Osteoblast (primary cell): ENCODE measurements at places on chromosomes 5 and 9. TPM values are rescaled to one million over a fixed set of nuclear protein-coding genes. Genes with fewer than 3 reads are reported as not detected.
A peak's percentile ranks its signal among the peaks of the same experiment; 100 is the strongest.

- H3K4me1 ChIP-seq = peaks cover 3% of the 10 kb centered on the region
- DNase-seq = no peak
- H3K4me3 ChIP-seq = no peak overlapping the region
- no peak overlapping the region for H3K27ac ChIP-seq
- no peaks in the 10 kb centered on the region for H3K27me3 ChIP-seq
Observed at GRCh38 chr5:5220901-5221631, 80.9 kb downstream of the ADAMTS16 start.

Gene KCNN2
- not detected in 2 replicates for total RNA-seq

DNA sequence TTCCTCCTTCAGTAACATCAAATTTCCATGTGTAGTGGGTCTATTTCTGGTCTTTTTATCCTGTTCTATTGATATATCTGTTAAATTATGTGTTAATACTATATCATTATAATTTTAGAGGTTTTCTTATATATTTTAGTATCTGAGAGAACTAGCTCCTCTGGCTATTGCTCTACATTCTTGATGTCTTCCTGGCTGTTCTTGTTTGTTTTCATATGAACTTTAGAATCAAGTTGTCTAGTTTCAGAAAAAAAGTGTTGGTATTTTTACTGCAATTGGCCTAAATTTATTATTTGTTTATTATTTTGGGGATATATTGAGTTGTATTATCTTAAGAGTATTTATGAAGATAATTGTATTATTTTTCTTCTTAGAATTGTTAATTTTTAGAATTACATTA is 128.0 kb upstream of the ZNF618 start:
- no peaks in the 10 kb centered on the region for H3K4me1 ChIP-seq
- H3K27me3 ChIP-seq = peaks cover 75% of the 10 kb centered on the region
- H3K27ac ChIP-seq = no peak overlapping the region
- no peak for DNase-seq
- no peak overlapping the region for H3K4me3 ChIP-seq

GRCh38 chr9:136014924-136015633 is 53.9 kb upstream of the UBAC1 start:
- peak; percentile 68 for DNase-seq
- H3K4me3 ChIP-seq = no peak overlapping the region
